ENCODE measurements at places on chromosomes 16 and 17.

DNA sequence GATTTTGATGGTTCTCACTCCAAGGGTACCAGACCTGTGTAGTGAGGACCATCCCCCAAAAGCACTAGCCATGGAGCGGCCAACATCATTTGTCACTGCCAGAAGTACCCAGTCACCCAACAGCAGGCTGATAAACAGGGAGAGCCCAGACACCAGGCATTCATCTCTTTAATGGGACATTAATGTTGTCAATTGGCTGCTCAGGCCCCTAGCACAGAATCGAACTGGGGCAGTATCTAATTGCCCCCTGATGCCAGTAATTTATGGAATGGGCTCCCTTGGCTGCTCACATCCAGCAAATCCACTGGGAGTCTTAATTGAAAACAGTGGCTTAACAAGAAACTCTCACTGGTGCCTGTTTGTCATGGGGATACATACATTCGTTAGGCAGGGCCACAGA, 344.6 kb downstream of the XYLT1 start:
- no peak for DNase-seq

- no peak for DNase-seq
Measured at GRCh38 chr17:73058022-73058421, 34.5 kb downstream of the SLC39A11 start.

GRCh38 chr17:74522381-74523105, 8.7 kb downstream of the CD300LB start:
- DNase-seq: no peak

- DNase-seq: no peak
Measured at GRCh38 chr17:36623281-36623680, 21.9 kb downstream of the MRM1 start.

GRCh38 chr17:1385861-1386260, 14.2 kb downstream of the YWHAE start:
- DNase-seq: no peak

DNA sequence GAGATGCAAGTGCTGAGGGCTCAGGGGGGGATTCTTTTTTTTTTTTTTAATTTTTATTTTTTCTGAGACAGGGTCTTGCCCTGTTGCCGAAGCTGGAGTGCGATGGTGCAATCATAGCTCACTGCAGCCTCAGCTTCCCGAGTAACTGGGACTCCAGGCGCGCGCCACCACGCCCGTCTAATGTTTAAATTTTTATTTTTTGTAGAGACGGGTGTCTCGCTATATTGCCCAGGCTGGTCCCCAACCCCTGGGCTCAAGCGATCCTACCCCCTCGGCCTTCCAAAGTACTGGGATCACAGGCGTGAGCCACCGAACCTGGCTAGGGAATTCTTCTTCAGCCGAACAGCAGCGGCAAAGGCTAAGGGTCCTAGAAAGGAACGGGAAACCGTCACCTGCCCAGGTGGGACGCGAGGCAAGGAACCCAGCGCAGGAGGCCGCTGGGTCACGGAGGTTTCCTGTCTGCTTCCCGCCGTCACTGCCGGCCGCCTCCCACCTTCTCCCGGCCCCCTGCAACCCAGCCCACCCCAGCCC, 13.3 kb upstream of the OR1F1 start:
- DNase-seq: no peak

GRCh38 chr16:11030990-11031510, 86.7 kb downstream of the CLEC16A start:
- DNase-seq: no peak

DNA sequence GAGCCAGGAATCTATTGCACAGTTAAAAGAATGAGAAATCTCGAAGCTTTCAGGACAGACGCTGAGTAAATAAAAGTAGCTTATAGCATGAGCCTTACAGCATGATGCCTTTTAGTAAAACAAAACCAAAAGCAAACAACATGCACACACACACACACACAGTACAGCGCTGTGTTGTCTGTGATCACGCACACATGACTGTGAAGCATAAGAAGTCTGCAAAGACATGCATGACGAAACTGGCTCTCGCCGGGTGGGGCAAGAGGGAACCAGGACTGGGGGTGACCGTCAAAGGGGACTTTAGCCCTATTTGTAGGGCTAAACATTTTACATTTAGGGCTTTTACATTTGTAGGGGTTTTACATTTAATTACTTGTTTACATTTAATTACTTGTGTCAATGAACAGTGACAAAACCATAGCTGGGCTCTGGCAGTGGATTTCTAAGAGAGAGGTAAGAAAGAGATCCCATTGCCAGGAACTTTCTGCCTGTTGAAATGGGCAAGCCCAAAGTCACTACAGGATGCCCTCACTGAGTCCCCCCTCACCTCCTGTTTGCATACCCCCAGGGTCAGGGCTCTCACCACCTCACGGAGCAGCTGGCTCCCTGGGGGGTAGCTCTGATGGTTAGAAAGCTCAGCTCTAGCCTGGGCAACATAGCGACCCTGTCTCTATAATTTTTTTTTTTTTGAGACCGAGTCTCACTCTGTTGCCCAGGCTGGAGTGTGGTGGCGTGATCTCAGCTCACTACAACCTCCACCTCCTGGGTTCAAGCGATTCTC, 2.0 kb upstream of the TNFRSF13B start:
- no peak for DNase-seq

- DNase-seq: peak; percentile 74
Measured at GRCh38 chr17:72118335-72119076, 2.3 kb upstream of the SOX9 start.

GRCh38 chr16:84985079-84986065, 26.0 kb downstream of the ZDHHC7 start:
- DNase-seq: no peak

DNA sequence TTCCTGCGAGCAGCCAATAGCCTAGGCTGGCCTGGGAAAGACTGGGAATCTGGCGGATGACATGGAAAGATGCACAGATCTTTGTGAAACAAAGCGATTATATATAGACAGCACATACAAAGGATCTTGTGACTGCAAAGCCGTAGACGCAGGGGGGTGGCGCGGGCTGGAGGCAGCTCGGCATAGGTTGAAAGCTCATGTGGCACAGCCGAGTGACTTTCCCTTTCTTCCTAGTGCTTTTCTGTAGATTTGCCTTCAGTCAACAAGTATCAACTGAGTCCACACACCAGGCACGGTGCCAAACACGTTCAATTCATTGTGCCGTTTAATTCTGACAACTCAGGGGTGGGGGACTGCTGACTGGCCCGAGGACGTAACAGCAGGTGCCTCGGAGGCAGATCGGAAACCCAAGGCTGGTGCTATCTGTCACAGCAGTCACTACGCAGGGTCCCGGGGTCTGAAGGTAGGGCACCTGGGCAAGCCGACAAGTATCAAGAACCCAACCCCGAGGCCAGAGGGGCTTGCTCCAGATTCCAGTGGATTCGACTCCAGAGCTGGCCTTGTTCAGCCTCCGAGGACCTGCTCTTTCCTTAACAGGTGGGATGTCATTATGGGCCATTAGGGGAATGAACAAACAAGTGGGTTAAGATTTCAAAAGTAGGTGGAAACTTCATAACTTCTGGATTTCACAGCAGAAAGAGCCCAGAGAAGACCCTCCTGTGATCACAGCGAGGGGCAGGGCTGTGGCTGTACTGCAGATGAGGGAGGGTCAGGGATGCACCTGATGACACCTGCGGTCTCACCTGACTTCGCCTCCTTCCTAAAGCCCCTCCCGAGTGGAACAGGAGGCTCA, 5.9 kb downstream of the PAM16 start:
- DNase-seq: no peak

GRCh38 chr16:85308611-85309540, 196.6 kb upstream of the CIBAR2 start:
- DNase-seq: no peak

DNA sequence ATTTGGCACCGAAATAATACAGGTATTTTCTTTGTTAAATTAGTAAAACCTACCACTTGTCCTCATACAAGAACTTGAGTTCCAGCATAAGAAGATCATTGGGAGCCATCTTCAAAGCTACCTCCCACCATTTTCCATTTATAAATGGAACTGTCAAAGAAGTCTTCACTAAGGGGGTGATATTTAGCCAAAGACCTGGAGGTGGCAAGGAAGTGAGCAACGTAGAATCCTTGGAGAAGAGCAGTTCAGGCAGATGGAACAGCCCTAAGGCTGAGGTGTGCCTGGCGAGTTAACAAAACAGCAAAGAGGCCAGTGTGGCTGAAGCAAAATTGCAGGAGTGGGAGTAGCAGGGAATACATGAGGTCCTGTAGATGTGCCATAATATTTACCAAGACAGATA, 1.8 kb downstream of the KCNJ16 start:
- DNase-seq: no peak

DNA sequence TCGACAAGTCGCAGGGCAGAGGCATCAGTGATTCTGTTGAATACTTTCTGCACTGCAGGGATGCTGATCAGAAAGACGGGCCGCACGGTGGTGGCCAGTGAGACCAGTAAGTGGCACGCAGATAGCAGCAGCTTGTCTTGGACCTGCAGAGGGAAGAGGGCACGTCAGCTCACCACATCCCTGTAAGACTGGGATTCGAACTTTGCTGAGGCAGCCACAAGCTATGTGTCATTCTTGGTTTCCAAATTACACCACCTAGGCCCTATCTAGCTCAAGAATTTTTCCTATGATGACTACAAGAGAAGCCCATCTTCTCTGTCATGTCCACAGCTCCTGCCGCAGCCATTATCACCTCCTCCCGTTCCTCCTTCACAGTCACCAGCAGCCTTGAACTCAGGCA, 49.4 kb upstream of the GSG1L start:
- no peak for DNase-seq

GRCh38 chr17:17107891-17108431, 65.7 kb downstream of the MPRIP start:
- DNase-seq: no peak

GRCh38 chr16:29985271-29985811, 10.1 kb downstream of the HIRIP3 start:
- no peak for DNase-seq

GRCh38 chr17:17835415-17836249, 1.2 kb downstream of the SREBF1 start:
- no peak for DNase-seq

DNA sequence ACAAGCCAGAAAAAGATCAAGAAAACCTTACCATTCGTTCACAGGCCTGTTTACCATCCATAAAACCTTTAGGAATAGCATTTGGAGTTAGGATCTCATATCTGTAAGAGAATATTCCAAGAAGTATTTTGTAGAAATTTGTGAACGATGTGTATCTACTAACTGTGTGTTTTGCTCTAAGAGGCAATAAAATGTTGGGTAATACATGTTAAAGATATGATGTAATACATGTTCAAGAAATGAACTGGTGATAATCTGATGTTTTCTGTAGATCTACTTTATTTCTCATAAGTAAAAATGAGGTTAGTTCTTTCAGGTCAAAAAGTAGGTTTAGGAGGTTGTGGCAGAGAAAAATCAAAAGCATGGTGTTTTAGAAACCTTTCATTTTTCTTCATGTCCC, 83.2 kb downstream of the NDEL1 start:
- DNase-seq: no peak

GRCh38 chr16:75106351-75107274, 10.0 kb downstream of the LDHD start:
- no peak for DNase-seq

GRCh38 chr17:48617471-48618255, 2.6 kb upstream of the HOXB8 start:
- peak; percentile 86 for DNase-seq

DNA sequence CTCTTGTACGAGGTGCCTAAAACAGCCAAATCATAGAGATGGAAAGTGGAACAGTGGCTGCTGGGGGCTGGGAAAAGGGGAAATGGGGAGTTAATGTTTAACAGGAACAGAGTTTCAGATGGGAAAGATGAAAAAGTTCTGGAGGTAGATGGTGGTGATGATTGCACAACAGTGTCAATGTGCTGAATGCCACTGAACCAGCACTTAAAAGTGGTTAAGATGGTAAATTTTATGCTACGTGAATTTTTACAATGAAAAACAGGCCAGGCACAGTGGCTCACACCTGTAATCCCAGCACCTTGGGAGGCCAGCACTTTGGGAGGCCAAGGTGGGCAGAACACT, 130.4 kb downstream of the C16orf78 start:
- DNase-seq: no peak

GRCh38 chr17:71342737-71343136, 778.1 kb upstream of the SOX9 start:
- no peak for DNase-seq

- no peak for DNase-seq
Measured at GRCh38 chr16:71367241-71367976, 8.9 kb downstream of the CALB2 start.

DNA sequence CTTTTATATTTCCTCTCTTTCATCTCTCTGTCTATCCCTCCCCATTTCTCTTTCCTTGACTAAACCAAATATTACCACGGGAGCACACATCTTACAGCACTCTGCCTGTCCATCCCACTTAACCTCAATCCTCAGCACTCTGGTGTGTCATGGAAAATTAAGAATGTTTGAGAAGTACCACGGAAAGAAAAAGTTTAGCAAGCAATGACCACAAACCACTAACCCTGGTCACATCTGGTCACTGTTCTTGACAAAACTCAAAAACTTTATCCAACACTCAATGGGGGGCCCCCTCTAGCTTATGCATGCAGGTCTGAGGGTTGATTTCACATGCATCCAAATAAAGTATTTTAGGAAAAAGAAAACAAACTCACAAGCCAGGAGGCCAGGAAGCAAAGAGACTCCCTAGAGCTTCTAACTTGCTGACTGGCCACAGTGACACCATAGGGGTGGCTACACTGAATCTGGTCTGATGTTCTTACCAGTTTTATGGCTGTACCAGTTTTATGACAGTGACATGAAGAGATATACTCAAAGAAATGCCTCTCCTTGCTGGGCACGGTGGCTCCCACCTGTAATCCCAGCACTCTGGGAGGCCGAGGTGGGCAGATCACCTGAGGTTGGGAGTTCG, 229.2 kb downstream of the STX8 start:
- DNase-seq: no peak

GRCh38 chr16:14548933-14549788, 80.9 kb downstream of the PARN start:
- no peak for DNase-seq

GRCh38 chr17:50866950-50867362, 802 bp upstream of the TOB1 start:
- peak; percentile 93 for DNase-seq

DNA sequence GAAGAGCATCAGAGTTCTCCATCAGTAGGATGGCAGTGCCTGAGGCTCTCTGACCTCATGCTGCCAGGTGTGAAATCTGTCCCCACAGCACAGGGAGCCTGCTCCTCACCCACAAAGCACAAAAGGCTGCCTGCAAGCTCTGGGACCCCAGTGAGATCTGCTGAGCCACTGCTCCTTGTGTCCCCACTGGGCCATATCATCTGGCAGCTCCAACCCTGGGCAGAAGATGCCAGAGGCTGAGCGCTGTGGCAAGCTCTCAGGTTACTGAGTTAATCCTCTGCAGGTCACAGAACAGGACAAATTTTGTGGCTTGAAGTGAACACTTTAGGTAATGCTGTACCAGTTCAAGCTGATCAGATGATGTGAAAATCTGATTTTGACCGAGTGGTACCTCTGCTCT, 26.7 kb upstream of the ERN1 start:
- DNase-seq: no peak

- DNase-seq: peak; percentile 30
Measured at GRCh38 chr17:44607836-44608690, 48.2 kb upstream of the MEIOC start.

DNA sequence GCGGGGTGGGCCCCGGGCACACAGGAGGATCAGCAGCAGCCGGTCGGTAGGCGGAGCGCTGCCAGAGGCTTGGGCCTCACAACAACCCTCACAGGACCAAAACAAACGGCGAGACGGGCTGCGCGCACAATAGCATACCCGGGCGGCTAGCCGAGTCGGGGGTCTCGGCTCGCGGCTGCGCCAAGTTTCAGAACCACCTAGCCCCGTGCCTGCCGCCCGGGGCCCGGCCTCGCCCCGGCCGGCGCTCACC, 732 bp downstream of the ULK2 start:
- peak; percentile 95 for DNase-seq

All from right kidney (tissue), 9 donors.